Stimulated activated CD4-positive, alpha-beta T cell treated with anti-CD3 and anti-CD28 coated beads, Interleukin-2, amount 100 ng/mL, for 4 hours (primary cell): ENCODE measurements at places on chromosomes 13 and 19.

DNA sequence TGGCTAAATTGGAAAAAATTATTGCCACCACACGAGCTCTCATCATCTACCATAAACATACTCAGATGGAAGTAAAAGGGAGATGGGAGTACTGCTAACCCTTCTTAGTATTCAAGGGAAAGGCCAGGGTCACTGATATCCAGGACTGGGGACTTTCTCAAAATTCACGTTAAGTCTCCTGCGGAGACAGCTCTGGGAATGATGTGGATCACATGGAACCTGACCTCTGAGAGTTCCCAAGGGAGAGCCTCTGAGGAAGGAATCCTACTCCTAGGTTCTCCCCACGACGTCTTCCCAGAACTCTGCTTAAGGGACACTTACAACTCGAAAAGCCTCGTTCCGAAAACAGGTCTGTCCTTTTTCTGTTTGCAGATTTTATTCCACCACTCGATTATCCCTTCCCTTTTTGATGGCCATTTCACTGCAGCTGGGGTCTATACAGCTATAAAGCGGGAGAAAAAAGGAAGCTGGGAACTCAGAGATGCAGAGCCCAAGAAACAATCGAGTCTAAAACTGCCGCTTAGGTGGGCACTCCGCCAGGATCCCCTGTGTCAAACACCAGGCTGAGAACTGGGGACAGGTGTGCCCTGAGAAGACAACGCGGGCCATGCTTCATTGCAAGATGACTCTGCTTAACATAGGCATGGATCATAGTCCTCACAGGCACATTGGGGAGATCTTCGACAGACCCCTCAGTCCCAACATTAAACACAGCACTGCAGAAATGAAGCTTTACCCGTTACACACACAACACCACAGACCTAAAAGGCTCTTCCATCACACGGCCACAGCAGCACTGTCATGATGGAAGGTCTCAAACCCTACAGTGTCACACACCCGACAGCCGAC is 823 bp upstream of the ZNF567 start:
- no peak for DNase-seq

- DNase-seq, result no peak
Measured at GRCh38 chr13:26216042-26216441, 6.1 kb downstream of the RNF6 start.

DNA sequence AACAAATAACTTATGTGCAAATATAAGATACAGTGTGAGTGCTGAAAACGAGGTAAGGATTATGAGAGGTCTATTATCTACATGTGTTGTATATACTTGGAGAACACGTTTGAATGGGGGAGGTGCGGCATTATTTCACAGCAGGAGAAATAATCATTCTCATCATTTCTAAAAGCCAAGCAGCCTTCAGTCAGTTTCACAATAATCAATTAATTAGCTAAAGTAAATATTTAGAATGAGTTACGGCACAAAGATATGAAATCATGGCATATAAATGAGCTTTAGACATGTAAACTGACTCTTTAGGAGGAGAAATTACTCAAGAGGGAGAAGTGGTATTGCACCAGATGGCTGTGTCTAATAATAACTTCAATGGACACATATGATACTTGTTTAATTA is 366.6 kb downstream of the DNAJC15 start:
- DNase-seq, result no peak

DNA sequence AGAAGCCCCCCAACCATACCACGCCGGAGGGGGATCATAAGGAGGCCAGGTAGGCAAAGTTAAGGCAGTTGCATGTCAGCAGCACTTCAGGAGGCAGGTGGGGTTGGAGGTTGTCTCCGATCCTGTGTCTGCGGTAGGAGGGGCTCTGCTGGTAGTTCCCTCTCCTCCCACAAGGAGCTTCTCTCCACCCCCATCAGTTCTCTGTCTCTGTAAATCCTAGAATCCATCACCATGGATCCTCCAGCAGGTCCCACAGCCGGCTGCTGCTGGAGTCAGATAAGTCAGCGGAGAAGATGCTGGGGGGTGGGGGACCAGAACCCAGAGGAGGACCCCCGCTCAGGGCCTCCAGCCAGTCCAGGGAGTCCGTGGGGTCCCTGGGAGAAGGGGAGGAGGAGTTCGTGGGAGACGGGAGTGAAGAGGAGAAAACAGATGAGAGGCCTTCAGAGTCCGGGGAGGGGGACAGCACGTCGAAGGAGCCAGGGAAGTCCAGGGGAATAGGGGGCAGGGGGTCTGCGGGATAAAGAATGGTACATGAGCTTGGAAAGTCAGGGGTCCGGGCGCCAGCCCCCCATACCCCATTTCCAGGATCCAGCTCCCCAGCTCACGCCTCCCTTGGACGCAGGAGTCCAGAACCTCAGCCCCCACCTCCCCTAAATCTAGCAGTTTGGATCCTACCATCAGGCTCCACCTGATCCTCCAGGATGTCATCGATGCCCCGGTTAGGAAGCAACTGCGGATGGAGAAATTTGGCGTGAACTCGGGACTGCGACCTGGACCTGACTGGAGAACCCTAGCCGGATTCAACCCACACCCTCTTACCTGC is 6.3 kb downstream of the MAMSTR start:
- no peak for DNase-seq

DNA sequence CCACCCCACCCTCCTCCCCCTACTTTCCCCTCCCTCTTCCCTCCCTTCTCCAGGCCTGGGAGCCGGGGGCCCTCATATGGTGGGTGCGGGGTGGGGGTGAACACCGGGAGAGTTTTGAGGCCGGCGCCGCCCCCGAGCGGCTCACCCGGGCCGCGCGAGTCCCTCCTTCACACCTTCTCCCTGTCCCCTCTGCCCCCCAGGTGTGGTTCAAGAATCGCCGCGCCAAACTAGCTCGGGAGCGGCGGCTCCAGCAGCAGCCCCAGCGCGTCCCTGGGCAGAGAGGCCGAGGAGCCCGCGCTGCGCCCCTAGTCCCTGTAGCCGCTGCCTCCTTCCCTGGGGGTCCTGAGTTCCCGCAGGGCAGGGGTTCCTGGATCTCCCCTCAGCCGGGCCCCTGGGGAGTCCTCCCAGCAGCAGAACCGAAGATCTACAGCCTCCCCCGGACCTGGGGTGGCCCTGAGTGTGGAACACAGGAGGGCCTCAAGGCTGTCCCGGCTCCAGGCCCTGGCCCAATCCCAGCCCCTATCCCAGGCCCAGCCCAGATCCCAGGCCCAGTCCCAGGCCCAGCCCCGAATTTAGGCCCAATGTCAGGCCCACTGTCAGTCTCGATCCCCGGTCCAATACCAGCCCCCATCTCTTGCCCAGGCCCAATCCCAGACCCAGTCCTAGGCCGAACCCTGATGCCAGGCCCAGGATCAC is 1.7 kb downstream of the TPRX2 start:
- DNase-seq, result no peak

DNA sequence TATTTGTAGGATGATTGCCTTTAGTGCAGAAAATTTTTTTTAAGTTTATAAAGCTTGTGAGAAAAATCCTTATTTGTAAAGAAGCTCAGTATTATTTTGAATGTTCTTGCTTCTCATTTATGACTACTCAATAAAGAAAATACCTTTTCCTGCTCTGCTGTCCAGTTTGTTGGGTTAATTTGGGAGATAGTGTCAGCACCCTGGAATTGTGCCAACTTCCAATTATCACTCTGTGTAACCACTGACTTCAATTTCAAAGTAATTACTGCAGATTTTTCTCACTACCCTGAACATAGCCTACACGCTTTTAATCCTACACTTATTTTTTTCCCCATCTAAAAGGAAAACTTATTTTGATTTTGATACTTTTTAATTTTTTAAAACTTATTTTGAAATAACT is 93.1 kb downstream of the GGACT start:
- DNase-seq, result no peak

- no peak for DNase-seq
Measured at GRCh38 chr19:5567360-5567969, at the start of gene TINCR. Gene TINCR (minus strand): TSS chr19:5567953.

DNA sequence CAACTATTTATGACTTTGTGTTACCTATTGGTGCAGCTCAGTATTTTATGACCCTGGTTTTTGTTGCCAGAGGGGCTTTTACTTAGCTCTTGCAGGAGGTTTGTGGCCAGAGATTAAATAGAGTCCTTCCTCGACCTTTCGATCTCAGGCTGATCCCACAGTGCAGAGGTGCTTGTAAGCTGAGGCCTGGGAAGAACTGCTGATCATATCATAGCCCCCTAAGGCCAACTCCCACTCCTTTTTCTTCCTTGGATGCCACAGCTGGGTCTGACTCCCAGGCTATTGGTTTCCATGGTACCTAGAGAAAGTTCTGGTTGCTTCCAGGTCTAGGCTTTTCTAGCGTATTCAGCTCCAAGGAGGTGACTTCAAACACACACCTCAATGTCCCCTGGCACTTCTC is 324.9 kb downstream of the FOXO1 start:
- DNase-seq, result no peak

GRCh38 chr13:91520952-91521351 is 122.5 kb downstream of the GPC5 start:
- no peak for DNase-seq

GRCh38 chr13:28981530-28981929 is 161.4 kb downstream of the MTUS2 start:
- DNase-seq, result no peak

DNA sequence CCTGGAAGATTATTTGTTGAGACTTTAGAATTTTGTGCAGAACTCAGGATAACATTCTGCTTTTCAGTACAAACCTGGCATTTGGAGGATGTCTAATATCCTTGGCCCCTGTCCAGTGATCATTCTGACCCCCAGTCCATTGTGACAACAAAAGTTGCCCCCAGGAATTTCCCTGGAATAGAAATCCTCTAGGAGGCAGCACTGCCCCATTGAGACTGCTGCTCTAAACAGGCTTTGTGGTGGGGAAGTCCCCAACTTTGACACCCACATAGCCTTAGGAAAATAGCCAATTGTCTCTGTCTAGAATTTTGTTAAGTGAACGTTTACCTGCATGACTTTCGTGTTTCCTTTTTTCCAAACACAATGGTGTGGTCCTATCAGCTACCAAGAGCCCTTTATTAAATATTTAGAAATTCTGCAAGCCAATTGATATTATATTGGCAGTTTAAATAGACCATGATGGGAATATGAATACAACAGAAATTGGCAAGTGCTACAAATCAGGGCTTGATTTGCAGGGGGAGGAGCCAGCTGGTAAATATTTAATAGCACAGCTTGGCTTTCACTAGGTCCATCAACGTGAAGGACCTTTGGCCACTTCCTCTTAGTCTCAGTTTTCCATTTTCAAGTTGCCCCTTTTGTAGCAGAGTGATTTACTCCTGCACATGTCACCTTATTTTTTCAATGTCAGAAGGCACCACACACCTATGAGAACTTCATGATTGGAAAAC is 451.7 kb downstream of the EFNB2 start:
- DNase-seq, result no peak

GRCh38 chr13:41017817-41018601 is 1.1 kb downstream of the ELF1 start:
- DNase-seq, result no peak

DNA sequence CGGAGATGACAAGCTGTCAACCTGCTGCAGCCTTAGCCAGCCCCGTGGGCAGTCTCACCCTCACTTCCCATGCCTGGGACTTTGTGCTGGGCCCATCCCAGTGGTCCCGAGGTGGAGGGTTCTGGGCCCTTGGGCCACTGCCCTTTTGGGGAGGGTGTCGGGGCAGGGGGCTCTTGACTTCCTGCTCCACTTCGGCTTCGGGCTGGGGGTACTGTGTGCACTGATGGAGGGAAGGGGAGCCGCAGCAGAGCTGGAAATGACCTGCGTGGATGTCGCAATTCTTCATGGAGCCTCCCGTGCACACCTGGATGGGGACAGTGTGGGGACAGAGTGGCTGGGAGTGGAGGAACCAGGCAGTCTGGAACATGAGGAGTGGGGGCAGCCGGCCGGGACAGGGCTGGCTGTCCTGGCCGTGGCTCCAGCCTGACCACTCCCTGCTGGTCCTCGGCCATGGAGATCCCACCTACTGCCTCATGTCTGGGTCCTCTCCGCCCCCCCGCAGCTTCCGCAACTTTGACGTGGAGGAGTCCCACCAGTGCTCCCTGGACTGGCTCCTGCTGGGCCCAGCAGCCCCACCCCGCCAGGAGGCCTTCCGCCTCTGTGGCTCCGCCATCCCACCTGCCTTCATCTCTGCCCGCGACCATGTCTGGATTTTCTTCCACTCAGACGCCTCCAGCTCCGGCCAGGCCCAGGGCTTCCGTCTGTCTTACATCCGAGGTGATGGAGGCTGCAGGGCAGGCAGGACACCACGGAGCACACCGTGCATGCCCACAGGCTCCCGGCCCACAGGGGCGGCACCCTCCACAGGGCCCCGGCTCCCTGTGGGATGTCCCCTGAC is 10.2 kb downstream of the LRP3 start:
- DNase-seq, result no peak

GRCh38 chr19:34457446-34457845 is 24.1 kb upstream of the WTIP start:
- DNase-seq, result no peak

DNA sequence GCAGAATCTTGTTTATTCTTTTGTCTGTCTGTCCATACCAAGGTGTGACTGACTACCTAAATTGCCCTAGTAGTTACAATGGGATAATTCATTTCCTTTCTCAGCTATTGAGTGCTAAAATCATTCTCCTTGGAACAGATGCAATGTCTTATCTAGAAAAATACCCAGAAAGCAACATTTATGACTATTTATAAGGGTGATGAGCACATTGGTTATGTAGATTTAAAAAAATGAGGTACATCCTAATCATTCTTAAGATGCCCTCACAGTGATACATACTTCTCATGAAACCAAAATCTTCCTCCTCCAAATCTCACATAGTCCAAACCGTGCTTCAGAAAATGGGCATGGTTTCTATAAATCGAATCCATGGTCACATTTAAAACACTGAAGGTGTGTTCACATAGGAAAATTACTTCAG is 11.6 kb upstream of the UBE2L5 start:
- DNase-seq, result no peak

- DNase-seq, result no peak
Measured at GRCh38 chr19:54414156-54414555, 1.1 kb upstream of the TTYH1 start.

DNA sequence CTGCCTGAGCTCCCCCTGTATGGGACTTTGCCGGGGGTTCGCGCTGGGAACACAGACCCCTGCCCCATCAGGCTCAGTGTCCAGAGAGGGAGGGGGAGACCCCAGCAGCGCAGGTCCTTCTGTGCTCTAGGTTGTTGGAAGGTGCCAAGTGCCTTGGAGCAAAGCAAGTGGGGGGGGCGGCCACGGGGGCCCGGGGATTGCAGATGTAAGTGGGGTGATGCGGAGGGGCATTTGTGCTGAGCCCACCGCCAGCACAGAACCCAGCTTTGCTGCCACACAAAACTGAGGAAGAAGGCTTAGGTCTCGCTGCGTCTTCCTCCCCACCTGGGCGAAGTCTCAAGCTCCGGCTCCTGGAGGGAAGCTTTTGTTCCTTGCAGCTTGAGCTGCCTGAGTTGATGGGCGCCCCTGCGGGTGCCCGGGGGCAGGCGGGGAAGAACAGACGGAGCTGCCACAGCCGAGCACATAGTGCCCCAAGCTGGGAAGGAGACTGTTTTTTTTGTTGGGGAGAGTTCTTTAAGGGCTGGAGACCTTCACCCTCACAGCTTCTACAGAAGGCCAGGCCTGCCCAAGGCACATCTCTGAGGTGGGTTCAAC is 1.5 kb upstream of the NTN5 start:
- no peak for DNase-seq
